ENCODE measurements at places on chromosomes 1 and 21.

- no peak for DNase-seq
Observed at GRCh38 chr21:31604591-31605190, 54.8 kb upstream of the SOD1 start.

DNA sequence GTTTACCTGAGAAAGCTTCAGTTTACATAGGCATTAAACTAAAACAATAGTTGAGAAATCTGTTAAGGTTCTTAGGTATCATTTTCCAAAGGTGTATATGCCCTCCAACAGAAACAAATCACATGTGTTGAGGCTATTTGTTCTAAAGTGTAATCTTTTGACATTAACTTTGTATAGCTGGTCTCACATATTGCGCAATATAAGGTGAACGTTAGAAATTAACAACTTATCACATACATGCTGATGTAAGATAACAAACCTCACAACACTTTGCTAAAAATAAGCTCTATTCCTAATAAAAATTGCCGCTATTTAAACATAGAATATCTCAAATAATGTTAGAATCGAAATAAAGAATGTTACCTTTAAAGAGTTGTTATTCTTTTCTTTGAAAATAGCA, 340.6 kb downstream of the SRGAP2C start:
- no peak for DNase-seq

DNA sequence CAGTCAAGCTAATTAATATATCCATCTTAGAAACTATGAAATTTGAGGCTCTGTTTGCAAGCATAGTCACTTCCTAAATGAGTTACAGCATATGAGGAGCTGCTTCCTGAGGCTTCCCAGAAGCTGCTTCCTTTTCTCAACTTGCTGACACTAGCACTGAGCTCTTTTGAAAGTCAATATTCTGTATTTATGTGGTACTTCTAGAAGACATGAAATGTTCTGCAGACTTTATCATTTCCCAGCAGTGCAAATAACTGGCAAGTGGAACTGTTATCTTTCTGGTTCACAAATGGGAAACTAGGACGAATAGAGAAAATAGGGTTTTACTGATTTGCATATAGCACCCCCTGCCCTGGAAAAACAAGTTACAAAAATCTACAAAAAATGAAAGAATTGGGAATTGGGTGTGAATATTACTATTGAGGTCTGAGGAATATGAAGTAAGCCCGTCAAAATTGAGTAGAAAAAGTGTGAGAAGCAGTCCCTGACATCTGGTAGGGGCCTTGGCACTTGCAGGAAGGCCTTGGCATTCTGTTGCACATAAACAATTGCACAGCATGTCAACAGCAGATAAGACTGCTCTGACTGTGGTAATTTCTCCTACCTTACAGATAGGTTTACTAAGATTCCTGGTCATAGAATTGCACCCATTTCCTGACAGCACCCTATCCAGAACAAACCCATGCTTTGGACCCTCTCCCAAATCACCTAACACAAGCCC, 7.1 kb downstream of the GIPC2 start:
- no peak for DNase-seq

- no peak for DNase-seq
Observed at GRCh38 chr1:11869104-11869503, 10.4 kb upstream of the NPPB start.

DNA sequence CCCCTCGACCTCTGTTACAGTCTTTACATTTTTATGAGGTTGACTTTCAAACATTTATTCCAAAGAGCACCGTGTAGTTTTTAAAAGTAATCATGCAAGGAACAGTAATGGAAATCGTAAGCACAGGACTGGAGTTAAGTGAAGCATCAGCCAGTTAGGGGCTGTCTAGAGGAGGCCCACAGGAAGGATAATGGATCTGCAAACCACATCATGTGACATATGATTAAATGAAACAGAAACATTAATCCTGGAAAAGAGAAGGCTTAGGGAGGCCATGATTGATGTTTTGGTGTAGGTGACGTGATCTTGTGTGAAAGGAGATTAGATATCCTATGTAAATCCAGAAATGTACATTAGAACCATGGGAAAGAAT, 25.0 kb downstream of the RGS7 start:
- no peak for DNase-seq

DNA sequence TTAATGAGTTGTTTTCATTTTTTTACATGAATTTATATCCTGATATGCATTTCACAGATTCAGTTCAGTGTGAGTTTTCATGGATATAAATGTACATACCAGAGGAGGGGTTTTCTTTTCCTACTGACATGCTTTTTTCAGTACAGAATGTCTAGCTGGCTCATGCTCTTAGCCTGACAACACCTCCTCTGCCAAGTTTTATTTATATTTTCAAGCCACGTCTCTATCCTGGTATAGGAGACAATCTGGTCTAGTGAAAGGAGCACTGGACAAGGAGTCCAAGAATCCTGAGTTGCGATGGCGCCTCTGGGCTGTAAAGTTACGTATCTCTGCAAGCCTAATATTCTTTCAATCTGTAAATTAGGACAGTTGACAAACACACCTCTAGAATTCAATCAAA, 4.9 kb downstream of the DAB1 start:
- DNase-seq: no peak

GRCh38 chr1:200488375-200489165, 78.7 kb upstream of the ZNF281 start:
- no peak for DNase-seq

GRCh38 chr1:180175291-180175690, 20.6 kb downstream of the QSOX1 start:
- DNase-seq: no peak

DNA sequence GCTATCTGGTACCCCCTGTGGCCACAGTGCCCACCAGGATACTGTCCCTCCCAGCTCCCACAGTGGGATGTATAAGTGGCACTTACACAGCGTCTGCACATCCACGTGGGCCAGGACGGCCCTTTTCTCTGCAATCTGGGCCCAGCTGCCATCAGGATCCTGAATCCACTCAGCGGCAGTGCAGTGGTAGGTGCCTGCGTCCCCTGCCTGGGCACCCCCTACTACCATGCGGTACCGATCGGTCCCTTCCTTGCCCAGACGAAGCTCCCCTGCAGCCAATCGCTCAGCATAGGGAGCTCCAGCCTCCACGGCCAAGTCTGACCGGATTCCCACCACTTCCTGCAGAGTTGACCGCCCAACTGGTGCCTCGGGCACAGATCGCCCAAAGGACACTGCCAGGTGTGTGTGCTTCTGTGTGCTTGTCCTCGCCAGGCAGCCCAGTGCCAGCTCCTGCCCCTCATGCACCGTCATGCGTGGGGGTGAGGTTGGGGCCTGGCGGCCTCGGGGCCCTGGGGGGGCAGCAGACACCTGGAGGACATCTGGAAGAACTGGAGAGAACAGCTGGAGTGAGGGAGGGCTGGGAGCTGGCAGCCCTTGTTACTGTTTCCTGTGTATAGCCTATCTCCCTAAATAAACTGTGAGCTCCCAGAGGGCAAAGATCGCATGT, 4.7 kb downstream of the IGSF8 start:
- no peak for DNase-seq

DNA sequence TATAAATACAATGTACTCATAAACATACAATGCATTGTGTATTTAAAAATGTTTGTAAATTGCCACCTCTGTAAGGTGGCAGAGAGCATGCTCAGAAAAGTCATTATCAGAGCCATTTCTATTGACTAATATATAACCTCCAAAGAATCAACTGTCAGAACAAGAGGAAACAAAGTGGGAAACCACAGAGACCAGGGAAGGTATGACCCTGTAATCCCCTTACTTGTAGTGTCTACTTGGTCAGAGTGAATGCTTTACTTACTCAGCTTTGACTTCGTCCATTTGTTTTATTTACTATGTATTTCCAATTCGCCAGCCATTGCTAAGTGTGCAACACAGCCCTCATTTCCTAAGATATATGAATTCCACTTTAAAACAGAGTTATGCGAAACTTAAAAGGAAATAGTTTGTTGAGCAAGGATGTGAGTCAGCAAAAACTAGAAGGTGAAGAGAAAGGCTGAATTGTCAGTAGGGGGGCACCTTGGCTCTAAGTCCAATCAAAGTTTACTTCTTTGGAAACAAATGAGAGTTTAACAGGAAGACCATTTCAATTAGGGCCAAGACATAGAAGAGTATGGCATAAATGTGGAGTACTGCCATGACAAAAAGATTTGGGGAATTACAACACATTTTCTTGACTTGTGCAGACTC, 671.7 kb upstream of the PTBP2 start:
- no peak for DNase-seq

- DNase-seq: no peak
Observed at GRCh38 chr21:27110956-27111355, 144.1 kb upstream of the ADAMTS5 start.

DNA sequence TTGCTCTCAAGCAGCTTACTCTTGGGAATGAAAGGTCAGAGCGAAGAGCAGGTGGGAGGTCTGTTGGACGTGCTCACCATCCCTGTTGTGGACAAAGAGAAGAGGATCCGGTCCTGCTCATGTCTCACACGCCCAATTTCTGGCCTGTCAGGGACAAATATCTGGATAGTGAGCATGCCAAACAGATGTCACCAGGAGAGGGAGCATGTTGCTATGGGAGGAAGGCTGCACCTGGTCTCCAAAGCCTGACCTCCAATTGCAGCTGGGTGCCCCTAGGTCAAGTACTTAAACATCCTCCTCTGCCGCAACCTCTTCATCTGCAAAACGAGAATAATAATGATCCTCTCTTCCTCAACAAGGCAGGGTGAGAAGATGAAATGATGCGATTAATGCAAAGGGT, 53.4 kb downstream of the DMRTA2 start:
- DNase-seq: no peak

DNA sequence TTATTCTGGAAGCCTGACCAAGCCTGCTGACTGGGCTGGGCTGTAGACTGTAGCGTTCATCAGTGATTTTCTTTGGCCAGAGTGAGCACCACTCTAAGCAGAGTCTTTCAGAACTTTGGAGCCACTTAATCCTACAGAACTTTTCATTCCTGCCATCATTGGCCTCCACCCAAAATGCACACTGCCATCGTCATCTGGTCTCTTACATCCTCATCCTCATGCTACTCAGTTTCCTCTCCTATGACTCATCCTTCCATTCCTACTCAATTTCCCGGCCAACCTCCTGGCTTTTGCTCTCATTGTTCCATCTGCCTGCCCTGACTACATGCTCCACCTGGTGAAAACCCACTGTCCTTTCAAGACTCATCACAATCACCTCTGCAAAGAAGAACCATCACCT, 233.8 kb upstream of the USP25 start:
- no peak for DNase-seq

GRCh38 chr21:45359451-45360217, 45.3 kb upstream of the COL18A1 start:
- no peak for DNase-seq

GRCh38 chr1:161705537-161705936, 1.5 kb upstream of the FCRLA start:
- peak; percentile 58 for DNase-seq

DNA sequence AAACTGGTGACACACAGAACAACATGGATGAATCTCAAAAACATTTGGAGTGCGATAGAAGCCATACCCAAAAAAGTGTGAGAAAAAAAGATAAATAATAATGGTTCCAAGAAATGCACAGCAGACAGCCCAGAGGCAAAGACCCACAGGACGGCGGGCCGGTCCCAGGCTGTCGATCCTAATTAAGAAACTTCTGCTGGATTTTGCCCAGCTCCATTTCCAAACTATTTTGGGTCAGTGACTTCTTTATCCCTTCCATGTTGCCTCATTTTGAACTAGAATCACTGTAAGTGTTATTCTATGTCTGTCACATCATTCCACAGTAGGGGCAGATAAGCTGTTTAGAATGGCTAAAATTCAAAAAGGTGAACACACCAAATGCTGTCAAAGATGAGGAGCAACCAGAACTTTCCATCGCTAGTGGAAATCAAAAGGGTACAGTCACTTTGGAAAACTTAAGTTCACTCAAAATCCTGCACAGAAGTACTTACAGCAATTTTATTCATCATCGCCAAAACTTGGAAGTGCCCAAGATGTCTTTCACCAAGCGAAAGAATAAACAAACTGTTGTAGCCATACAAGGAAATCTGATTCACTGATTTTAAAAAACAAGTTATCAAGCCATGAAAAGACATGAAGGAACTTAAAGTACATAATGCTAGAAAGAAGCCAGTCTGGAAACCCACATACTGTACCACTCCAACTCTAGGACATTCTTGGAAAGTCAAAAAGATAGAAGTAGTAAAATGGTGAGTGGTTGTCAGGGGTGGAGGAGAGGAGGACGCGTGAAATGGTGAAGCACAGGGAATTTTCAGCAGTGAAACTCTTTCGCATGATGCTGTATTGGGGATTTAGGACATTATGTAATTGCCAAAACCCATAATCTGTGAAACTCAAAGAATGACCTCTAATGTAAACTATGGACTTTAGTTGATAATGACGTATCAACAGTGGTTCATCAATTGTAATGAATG, 7.5 kb downstream of the NBPF1 start:
- no peak for DNase-seq

DNA sequence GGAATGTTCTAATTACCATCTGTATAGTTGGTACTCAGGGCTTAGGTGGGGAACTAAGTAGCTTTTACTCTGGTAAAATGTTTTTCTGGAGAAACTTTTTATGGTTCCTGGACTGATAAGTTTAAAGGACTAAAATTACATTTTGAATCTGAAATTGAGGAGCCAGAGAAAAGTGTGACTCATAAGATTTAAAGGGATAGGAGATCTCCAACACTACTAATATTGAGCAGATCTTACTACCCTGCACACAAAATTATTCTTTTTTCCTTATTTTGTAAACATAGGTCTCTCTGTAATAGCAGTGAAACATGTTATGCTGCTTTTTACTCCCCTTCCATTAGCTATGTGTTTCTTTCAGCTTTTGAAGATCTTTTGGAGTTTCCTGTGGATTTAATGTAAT, 32.5 kb downstream of the MTF2 start:
- DNase-seq: no peak

DNA sequence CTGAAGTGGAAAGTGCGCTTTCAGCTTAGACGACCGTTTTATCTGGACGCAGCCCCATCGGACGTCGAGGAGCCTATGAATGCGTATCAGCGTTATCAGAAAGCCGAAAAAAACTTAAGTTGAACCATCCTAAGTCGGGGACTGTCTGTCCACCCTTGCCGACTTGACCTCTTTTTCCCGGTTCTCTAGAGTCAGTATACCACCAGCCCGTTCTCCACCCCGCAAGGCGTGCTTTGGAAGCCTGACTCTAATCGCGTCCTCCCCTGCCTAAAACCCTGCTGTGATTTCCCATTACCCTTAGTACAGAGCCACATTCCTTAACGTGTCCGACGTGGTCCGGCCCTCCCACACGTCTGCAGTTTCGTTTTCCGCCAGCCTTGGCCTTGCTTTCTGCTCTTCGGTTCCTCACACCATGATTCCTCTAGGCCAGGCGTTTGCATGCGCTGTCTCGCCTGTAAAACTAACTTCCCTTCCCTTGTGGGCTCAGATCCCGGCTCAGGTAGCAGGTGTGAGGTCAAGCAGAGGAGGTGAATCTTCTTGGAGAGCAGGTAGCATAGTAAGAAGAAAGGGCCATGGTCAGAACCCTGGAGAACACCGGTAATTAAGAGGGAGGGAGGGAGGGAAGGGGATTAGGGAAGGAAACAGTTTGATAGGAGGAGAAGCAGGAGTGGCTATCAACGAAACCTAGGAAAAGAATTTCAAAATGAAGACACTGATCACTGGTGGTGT, 865 bp downstream of the ADPRS start:
- no peak for DNase-seq
